ENCODE measurements at places on chromosomes 12 and 14.

- DNase-seq: no peak
Measured at GRCh38 chr12:108046650-108047049, 82.4 kb upstream of the WSCD2 start.

DNA sequence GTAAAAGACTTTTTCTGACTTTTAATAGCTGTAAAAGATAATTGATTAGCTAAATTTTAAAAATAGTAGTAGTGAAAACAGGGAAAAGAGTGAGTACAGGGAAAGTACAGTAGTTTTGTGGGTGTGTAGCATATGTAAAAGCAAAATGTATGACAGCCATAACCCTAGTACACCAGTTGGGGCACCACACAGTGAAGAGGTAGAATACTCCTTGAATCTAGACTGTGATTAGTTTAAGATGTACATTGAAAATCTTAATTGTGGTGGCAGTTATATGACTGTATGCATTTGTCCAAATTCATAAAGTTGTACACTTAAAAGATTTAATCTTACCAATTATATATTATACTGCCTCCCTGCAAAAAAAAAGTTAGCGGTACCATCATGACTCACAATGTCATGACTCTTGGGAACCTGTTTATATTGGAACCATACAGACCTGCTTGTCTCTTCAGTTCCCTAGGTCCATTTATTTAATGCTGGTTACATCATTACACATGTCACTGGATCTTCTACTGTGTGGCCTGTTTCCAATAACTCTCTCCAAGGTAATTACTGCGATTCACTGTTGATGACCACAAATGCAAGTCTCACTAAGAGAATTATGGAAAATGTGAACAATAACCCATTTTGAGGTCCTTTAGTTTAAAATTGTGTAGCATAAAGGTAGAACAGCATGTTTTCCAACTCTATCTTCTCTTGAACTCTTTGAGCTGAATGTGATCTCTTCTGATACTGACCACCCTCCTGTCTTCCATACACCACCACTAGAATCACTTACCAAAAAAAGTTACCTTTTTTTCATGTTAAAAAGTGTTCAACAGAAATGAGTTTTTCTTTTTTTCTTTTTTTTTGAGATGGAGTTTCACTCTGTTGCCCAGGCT, 264.2 kb upstream of the AMIGO2 start:
- DNase-seq: no peak

GRCh38 chr12:113766131-113766878, 199.8 kb downstream of the RBM19 start:
- no peak for DNase-seq

- peak; percentile 7 for DNase-seq
Measured at GRCh38 chr14:54338696-54339317, 58.0 kb upstream of the CDKN3 start.

DNA sequence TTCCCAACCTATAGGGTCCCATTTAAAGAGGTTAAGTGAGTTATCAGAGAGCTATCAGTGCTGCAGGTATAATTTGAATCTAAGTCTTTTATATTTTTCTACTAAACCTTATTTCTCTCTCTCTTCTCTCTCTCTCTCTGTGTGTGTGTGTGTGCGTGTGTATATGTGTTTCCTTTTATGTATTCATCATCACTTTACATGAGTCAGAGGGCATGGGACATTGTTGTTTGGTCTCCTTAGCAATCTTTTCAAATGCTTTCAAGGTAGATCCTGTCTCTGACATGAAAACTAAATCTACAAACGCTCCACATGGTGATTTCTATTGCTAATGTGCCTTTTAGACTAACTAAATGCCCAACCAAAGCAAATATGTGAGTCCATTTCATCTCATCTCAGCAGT, 459.7 kb downstream of the BTG1 start:
- DNase-seq: no peak

DNA sequence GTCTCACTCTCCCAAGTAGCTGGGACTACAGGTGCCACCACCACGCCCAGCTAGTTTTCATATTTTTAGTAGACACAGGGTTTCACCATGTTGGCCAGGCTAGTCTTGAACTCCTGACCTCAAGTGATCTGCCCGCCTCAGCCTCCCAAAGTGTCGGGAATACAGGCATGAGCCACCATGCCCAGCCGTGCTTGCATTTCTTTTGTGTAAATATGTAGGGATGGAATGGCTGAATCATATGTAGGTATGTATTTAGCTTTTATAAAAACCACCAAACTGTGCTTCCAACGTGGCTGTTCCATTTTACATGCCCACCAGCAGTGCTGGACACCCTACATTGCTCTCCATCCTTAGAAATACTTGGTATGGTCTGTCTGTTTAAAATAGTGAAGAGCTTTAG, 32.8 kb upstream of the CLMN start:
- no peak for DNase-seq

DNA sequence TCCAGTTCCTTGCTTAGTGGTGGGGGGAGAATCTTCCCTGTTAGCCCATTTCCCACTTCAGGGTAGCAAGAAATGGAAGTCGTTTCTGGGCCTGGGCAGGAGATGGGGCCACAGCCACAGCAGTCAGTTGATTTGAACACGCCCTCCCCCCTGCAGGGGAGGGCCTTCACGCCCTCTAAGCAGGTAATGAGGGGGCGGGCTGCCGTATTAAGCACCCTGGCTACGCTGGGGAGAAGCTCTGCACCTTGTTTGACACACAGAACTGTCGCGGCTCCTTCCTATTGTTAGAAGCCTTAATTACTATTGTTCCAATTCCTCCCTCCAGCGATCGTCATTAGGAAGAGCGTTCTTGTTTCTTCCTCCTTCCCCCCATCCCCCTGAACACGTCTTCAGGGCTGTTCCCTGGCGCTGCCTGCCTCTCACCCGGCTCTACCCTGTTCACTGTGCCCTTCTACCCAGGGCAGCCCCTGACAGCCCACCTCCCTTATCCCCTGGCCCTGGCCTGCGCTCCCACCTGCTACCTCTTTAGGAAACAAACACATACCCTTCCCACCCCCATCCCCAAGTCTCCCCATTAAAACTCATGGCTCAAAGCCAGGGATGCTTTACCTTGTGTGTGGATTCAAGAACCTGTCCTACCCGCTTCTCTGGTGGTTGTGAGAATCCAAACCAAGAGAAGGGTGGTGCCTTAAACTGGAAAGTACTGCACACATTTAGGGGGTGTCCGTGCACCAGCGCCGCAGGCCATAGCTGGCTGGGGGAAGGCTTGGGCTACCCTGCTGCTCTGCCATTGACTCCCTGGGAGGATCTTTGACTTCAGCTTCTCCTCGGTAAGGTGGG, 137.6 kb downstream of the TSPAN9 start:
- DNase-seq: no peak

- no peak for DNase-seq
Measured at GRCh38 chr14:99593971-99594841, 9.8 kb downstream of the CCDC85C start.
